ENCODE measurements at places on chromosomes 5 and 9.

GRCh38 chr5:142540922-142541422 lies 144.9 kb downstream of the FGF1 start:
- no peak for DNase-seq

DNA sequence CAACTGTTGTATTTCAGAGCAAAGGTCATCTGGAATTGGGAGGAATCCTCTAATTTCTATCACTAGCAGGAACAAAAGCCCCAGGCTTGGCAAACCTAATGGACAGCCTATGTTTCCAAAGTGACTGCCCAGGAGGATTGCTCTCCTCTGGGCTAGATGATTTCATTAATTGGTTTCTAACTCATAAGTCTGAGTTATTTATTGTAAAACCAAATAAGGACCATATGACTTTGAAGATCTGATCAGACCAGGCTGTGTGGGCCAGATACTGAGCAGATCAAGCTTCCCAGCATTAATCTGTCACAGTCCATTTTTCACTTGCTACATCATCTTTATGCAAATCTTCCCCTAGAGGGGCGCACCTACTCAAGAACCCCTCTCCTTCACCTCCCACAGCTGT lies 125.2 kb downstream of the PRDM6 start:
- no peak for DNase-seq

DNA sequence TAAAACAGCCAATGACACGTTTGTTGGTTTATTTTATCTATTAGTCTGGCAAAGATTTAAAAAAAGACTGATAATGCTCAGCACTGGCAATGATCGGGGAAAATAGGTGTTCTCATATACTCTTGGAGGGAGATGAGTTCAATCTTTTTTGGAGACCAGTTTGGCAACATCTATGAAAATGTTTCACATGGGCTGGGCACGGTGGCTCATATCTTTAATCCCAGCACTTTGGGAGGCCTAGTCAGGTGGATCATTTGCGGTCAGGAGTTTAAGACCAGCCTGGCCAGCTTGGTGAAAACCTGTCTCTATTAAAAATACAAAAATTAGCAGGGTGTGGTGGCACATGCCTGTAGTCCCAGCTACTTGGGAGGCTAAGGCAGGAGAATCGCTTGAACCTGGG lies 6.8 kb upstream of the ANKRD31 start:
- no peak for DNase-seq

DNA sequence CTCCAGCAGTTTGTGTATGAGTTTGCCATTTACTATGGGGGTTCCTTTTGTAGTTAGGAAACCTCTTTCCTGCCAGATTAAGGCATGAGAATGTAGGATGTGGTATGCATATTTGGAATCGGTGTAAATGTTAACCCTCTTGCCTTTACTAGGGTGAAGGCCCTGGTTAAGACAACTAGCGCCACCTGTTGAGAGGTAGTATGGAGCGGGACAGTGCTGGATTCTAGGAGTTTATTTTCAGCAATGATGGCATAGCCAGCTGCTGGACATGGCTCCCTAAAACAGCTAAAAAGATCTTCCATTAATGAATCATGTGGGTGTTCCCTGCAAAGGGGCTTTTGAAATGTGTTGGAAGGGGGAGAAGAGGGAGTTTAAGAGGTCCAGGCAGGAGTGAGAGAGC lies 30.7 kb upstream of the GPX3 start:
- no peak for DNase-seq

- DNase-seq = no peak
Observed at GRCh38 chr5:151086905-151087360, 6.1 kb upstream of the TNIP1 start.

- no peak for DNase-seq
Observed at GRCh38 chr5:1168796-1169195, 32.6 kb upstream of the SLC6A19 start.

DNA sequence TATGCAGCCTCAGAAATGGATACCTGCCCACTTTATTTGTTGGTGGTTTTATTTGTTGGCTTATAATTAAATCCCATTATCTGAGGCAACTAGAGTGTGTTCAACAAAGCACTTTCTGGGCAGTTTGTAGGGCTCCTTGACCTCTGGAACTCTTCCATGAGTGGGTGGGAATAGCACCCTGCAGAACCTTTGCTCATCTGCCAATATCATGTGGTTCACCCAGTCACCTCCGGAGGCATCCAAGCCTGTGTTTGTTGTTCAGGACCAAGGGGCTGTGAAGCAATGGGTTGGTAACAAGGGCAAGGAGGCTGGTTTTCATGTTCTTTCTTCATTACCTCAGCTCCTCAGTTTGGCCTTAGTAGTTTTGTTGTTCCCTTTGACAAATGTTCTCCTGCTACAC lies 314.0 kb downstream of the NDUFS4 start:
- DNase-seq = no peak
